ENCODE measurements at places on chromosomes 6 and 20.
A peak's percentile ranks its signal among the peaks of the same experiment; 100 is the strongest.

GRCh38 chr6:10410207-10411050 is 4.4 kb downstream of the TFAP2A start:
- DNase-seq = no peak

- no peak for DNase-seq
Observed at GRCh38 chr6:1415416-1416063, 26.2 kb downstream of the FOXF2 start.

DNA sequence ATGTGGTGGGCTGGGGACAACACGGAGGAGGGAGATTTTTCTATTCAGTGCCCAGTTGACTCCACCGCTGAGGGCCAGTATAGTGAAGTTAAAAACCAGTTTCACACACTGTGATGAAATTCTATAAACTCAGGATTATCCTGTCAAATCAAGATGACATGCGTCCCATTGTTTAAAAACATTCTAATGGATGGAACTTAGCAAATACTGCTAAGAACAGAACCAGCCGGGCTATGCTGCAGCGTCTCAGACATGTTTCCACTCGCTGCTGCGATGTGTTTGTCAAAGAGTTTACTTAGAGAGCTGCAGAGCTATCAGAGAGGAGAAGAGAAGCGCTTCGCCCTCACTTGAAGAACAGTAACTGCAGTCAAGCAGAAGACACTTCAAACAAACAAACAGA is 212.6 kb upstream of the FOXQ1 start:
- no peak for DNase-seq

- no peak for DNase-seq
Observed at GRCh38 chr6:41466437-41466990, 79.7 kb upstream of the FOXP4 start.

DNA sequence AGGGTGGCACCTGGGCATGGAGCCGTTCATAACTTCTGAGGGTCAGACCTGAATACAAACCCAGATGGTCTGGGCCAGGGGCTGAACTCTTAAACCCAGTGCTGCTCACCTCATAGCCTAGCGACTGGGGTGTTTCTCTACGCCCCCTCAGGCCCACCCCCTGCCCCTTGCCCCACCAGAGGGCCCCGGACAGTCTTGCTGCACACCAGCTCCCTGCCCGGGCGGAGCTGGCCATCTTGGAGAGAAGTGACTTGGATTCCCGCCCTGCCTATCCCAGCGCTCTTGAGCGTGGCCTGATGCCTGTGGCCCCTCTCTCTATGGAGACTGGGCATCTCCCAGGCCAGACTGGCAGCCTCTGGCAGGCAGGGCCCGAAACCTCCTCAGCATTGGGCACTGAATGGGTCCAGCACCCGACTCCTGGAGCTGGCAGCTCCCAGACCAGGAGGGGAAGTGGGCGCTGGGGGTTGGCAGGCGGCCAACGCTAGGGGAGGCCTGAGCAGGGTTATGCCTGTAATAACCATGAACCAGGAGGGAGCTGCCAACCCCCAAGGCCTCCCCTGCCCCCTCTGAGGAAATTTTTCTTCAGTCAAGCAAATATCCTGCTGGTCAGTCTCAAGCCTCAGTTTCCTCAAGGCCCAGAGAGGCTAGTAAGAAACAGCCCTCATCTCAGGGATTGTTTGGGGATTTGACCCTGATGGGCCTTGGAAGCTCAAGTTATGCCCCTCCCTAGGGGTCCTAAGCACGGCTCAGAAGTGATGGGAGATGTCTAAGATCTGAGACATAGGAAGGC is 169.5 kb downstream of the VEGFA start:
- DNase-seq = no peak

GRCh38 chr6:149455031-149455732 is 29.6 kb downstream of the ZC3H12D start:
- no peak for DNase-seq

DNA sequence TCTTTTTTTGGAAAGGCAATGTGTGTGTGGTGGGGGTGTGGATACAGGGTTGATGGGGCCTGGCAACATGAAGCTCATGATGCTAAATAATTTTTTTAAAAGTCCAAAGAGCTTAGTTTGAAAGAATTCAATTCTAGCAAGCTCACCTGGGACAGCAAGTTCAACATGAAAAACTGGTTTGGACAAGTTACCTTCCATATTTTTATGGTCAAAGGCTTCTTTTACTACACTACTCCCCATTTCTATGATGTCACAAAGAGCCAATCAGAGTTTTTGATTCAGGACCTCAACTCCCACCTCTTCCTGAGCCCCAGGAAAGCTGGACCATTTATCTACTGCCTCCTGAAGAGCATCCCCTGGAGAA is 66.1 kb upstream of the CTNNBL1 start:
- no peak for DNase-seq

- no peak for DNase-seq
Observed at GRCh38 chr20:891706-892080, 24.4 kb downstream of the ANGPT4 start.

GRCh38 chr20:16553684-16554083 is 19.6 kb downstream of the KIF16B start:
- DNase-seq = no peak

- DNase-seq = no peak
Observed at GRCh38 chr6:158358450-158359077, 46.3 kb downstream of the TULP4 start.

GRCh38 chr6:125728739-125729138 is 20.7 kb upstream of the HEY2 start:
- no peak for DNase-seq

DNA sequence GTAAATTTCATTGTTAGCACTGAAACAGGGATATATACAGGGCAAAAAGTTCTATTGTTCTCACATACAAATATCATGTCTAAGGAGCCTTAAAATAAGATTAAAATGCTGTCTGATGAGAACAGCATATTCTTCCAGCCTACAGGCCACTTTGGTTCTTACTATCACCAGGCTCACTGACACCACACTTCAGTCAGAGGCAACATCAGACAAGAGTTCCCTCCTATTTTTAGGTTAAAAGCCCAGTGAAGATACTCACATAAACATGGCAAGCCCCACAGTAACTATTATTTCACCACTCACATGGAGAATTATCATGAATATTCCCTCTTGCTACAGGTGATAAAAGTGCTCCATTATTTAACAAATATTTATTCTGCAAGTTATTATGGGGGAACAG is 175.8 kb downstream of the ISM1 start:
- DNase-seq = no peak

GRCh38 chr6:38503032-38503773 is 136.5 kb downstream of the BTBD9 start:
- no peak for DNase-seq

- no peak for DNase-seq
Observed at GRCh38 chr20:42646250-42646649, 543.5 kb downstream of the PTPRT start.

DNA sequence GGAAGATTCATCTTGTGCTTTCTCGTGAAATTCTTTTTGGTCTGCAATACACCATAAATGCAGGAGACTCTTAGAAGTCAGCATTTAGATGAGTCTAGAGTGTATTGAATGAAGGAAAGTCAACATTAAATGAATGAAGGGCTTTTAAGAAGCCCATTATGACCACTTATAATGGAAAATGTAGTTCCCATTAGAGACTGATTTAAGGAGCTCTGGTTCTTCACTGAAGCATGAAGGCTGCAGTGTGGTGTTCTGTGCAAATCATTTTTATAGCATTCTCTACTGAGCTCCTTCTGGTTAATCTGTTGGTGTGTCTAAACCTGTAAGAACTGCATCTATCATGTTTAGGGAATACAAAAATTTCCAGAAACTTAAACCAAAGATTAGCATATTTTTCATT is 19.7 kb downstream of the NCOA7 start:
- no peak for DNase-seq

DNA sequence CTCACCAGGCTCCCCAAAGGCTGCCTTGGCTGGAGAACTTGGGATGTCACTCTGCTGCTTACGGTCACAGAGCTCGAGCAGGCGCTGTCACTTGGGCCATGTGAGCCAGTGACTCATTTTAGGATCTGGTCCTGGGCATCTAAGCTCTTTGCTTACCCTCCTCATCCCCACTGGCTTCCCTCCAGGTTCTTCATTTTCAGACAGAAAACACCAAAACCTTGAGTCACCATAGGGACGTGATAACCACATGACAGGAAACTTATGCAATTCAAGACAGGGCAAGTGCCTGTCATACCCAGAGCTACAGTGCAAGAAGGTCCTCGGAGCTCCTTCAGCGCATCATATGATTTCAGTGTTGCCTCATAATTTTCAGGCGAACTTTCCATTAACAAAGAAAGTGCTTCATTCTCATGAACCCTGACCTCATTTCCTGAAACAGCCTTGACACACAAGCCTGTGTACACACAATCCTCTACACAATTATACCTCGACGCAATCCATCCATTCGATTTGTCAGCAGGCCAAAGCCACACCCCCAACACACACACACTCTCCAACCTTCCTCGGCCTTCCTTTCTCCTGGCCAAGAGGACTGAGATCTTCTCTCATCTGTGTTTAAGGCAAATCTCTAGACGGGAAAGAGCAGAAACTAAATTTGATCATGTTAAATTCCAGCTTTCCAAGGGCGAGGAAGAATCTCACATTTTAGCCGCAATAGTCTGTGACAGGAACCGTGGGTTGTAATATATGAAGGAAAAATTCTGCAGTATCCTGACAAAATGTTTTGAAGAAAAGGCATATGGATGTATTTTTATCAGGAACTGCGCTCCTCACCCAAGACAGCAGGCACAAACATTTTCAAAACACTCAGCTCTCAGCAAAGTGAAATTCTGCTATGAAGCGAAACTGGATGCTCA is 25.3 kb downstream of the TBC1D7 start:
- DNase-seq = peak; percentile 22

GRCh38 chr6:84615113-84615850 is 149.1 kb downstream of the TBX18 start:
- no peak for DNase-seq

GRCh38 chr6:14147891-14148290 is 30.3 kb downstream of the CD83 start:
- DNase-seq = no peak

- DNase-seq = no peak
Observed at GRCh38 chr6:170185175-170185978, 105.5 kb downstream of the DLL1 start.

GRCh38 chr6:9161731-9162130 is 726.4 kb upstream of the SLC35B3 start:
- no peak for DNase-seq

DNA sequence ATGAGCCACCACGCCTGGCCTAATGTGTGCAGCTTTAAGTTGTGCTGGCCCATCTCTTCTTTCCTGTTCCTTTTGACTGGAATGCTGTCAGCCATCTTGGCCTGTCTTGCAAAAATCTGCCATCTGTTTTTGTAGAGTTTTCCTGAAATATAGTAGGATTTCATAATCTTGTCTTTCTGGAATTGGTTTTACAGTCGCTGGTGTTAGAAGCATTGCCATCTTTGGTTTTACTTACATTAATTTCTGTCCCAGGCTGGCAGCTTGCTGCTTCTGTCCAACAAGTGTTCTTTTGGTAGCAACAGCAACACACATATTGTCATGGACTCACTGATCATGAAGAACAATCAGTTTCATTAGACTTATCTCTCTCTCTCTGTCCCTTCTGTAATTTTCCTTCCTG is 29.1 kb upstream of the TULP1 start:
- no peak for DNase-seq

DNA sequence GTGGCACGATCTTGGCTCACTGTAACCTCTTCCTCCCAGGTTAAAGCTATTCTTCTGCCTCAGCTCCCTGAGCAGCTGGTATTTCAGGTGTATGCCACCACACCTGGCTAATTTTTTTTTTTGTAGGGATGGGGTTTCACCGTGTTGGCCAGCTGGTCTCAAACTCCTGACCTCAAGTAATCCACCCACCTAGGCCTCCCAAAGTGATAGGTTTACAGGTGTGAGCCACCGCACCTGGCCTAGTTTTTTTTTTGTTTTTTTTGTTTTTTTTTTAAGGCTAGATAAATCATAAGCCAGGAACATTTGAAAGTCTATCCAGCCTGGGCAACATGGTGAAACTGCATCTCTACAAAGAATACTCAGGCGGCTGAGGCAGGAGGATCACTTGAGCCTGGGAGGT is 10.9 kb downstream of the RRP36 start:
- no peak for DNase-seq

DNA sequence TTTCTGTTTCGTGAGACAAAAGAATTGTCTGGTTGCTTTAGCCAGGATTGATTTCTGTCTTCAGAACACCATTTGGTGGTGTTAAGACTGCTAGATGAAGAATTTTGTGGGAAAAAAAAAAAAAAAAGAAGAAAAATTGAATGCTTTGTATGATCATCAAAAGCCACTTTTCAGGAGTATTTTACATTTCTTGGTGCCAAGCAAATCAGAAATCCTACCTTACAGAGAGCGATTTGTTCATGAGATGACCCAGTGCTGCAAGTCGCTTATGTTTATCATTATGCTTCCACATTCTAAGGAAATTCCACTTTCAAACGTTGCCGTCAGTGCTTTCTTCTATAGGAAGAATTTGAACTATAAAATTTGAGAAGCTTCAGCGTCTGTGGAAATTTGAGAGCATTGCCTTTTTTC is 228.7 kb downstream of the BCKDHB start:
- no peak for DNase-seq

GRCh38 chr6:41600499-41601247 is 37.6 kb upstream of the MDFI start:
- DNase-seq = no peak

DNA sequence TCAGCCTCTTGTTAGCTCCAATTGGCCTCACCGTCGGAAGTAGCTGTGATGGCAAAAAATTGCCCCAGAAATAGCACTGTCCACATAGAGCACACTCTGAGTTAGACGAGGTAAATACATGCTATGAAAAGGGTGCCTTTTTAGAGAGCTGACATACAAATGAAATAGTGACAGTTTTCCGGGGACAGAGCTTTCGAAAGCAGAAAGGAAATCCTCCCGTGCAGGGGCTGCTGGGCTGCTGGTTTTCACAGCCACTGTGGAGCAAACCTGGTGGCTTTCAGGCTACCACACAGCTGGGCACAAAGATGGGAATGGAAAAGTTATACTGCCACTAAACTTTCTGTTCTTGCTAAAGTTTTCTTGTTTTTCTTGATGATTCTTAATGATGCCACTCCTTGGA is 8.3 kb downstream of the SLPI start:
- no peak for DNase-seq

GRCh38 chr6:133428295-133428694 is 187.1 kb downstream of the EYA4 start:
- no peak for DNase-seq

DNA sequence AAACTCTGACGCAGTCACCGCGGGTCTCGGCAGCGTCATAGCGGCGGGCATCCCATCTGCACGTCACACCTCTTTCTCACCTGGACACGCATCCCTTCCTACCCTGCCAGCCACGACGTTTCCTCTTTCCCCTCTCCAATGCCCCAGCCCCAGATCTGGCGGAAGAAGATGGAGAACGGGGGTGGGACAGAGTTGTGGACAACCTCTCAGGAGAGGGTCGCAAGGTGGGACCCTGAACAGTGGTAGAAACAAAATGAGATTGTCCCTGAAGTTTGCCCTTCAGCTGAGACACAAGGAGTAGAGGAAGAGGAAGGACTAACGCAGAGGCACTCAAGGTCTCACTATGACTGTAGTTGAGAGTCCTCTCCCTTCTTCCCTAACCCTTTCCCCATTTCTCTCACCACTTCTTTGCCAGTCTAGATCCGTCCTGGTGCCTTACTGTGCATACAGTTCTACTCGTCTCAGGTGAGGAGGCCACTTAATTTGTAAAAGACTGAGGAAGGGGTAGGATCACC is 562 bp downstream of the TRIM39 start:
- DNase-seq = no peak

GRCh38 chr6:44572346-44572745 is 184.8 kb downstream of the CDC5L start:
- no peak for DNase-seq

- DNase-seq = no peak
Observed at GRCh38 chr6:92681401-92681800, 738.0 kb downstream of the EPHA7 start.
